ENCODE measurements at places on chromosomes 2 and 18. TPM values are rescaled to one million over a fixed set of nuclear protein-coding genes. Genes with fewer than 3 reads are reported as not detected.

Gene LRP1B
- 0.48 TPM for total RNA-seq

Gene RAB27B
- 1.5 TPM for total RNA-seq

Gene KCNF1
- total RNA-seq: not detected

GRCh38 chr2:230797515-230798495 is 66.9 kb upstream of the ITM2C start:
- H3K36me3 ChIP-seq: peaks cover 11% of the 10 kb centered on the region
- H3K4me3 ChIP-seq: no peak overlapping the region
- H3K4me1 ChIP-seq: peaks cover 51% of the 10 kb centered on the region
- peak overlapping the region; percentile 84 for H3K27ac ChIP-seq
- no peaks in the 10 kb centered on the region for H3K27me3 ChIP-seq
- no peak for DNase-seq

DNA sequence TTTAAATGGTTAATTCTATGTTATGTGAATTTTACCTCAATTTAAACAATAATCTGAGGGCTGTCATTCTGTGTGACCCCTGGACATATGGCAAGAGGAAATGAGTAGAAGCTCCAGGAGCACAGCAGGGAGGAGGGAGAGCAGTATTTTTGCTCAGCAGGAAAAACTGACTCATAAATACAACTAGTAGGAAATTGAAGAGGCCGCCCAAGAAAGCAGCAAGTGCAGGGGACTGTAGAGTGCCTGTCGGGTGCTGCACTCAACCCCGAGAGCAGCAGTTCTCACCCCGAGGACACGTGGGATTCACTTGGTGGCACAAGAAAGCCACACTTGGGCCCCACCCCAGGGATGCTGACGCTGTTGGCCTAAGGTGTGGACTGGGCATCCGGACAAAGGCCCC is 60.8 kb downstream of the NPAS2 start:
- H3K27me3 ChIP-seq: no peaks in the 10 kb centered on the region
- H3K27ac ChIP-seq: no peak overlapping the region
- no peak for DNase-seq

Gene CDH19
- 8.7 TPM for total RNA-seq

GRCh38 chr2:12641441-12641840 is 75.3 kb upstream of the TRIB2 start:
- no peaks in the 10 kb centered on the region for H3K36me3 ChIP-seq
- no peak for DNase-seq
- H3K4me1 ChIP-seq: no peaks in the 10 kb centered on the region
- no peak overlapping the region for H3K4me3 ChIP-seq

Gene STK39
- 34.4 TPM for total RNA-seq

- no peak for DNase-seq
- H3K4me1 ChIP-seq: no peaks in the 10 kb centered on the region
- no peaks in the 10 kb centered on the region for H3K27me3 ChIP-seq
- no peak overlapping the region for H3K27ac ChIP-seq
- no peaks in the 10 kb centered on the region for H3K36me3 ChIP-seq
Measured at GRCh38 chr2:133801946-133802345, 233.7 kb upstream of the NCKAP5 start.

GRCh38 chr18:13381944-13382365 is 163.4 kb downstream of the LDLRAD4 start:
- H3K27ac ChIP-seq: peak overlapping the region; percentile 74
- H3K36me3 ChIP-seq: no peaks in the 10 kb centered on the region
- H3K27me3 ChIP-seq: no peaks in the 10 kb centered on the region
